ENCODE measurements at places on chromosomes 1 and 21.

GRCh38 chr1:98482611-98483010, 178.9 kb upstream of the SNX7 start:
- no peak for DNase-seq

DNA sequence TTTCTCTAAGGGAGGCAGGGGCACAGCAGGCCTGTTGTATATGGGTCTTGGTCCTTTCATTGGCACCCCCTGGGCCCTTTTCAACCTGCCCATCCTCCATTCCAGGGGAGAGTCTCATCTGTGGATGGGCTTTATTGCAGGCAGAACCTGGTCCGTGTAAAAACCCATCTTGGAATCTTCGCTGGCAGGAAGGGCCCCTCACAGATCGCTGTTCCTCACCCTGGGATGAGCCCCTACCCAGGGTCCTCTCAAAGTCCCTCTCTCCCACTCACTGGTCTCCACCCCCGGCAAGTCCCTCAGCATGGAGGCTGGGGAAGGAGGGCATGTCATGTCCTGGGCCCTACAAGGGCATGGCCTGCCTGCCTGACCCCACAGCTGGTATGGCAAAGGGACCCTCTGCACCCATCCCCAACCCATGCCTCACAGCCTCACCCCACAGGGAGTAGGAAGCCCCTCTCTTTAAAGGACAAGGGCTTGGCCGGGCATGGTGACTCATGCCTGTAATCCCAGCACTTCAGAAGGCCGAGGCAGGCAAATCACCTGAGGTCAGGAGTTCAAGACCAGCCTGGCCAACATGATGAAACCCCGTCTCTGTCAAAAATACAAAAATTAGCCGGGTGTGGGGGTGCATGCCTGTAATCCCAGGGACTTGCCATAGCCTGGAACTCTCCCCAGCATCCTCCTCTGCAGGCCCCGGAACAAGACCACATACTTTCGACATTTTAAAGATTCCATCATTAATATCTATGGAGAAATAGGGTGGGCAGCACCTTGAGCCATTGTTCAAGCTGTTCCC, 13.2 kb upstream of the CDA start:
- DNase-seq = no peak

DNA sequence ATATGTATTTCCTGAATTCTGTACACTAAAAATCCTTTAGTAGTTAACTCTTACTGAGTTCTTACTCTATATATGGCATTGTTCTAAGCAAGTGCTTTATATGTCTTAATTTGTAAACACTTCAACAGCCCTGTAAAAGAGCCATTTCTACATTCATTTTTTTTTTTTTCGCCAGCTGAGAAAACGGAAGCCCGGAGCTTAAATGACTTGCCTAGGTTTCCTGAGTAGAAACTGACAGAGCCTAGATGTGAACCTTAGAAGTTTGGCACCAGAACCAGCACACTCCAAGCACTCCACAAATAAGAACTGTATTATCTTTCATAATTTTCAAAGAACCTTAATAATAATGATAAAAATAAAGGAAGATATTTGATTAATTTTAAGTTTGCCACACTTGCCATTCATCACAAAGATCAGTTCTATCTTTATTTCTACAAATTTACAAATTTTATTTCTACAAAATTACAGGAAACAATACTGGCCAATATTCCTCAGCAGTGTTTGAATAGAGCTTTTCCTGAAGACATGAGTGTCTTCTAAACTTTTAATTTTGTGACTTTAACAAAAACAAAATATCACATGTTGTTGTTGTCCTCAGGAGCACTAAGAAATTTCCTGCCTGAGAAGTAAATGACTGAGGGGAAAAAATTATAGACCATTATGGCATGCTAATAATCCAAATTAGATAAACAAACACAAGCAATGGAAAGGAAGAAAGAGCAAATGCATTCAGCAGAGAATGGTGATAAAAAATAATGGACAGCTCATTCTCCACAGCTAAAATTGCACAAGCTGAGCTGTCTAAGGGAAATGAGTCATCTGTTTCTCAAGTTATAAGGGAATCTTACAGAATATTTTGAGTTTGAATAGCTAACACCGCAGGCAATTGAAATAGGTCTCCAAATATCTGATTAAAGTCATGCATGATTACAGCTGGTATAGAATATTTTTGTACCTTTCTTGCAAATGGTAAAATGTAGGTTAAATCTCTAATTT, 71.2 kb downstream of the DPYD start:
- peak; percentile 27 for DNase-seq

- DNase-seq = no peak
These were observed 77.8 kb downstream of the C4BPA start for GRCh38 chr1:207181847-207182246.

DNA sequence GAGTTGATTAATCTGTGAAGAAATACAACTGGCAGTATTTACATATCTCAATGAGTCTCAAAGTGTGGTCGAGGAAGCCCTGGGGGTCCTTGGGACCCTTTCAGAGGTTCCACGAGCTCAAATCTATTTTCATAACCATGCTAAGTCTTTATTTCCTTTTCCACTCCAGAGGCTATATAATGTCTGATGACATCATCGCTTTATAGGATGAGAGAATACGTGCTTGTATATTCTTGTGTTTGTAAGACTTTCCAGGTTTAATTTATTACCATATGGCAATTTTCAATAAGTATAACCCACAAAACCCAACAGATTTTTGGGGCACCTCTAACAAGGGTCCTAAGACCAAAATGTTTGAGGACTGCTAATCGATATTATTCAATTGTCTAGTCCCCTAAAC, 1.4 kb upstream of the SLC19A2 start:
- DNase-seq = no peak

DNA sequence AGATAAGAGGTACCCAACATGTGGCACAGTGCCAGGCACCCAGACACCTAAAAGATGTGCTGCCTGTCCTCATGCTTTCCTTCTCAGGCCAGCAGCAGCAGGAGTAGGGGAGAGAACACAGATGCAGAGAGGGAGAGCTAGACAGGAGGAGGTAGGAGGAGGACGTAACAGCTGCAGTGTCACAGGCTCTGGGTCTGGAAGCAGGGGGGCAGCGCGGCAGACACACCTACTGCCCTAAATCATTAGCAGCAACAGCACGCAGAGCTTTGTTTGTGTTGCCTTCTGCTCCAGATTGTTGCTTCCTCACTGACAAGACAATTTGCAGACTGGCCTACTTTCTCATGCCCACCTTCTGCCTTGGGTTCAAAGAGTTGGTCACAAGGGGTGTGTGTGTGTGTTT, 196.7 kb upstream of the DAB1 start:
- no peak for DNase-seq

DNA sequence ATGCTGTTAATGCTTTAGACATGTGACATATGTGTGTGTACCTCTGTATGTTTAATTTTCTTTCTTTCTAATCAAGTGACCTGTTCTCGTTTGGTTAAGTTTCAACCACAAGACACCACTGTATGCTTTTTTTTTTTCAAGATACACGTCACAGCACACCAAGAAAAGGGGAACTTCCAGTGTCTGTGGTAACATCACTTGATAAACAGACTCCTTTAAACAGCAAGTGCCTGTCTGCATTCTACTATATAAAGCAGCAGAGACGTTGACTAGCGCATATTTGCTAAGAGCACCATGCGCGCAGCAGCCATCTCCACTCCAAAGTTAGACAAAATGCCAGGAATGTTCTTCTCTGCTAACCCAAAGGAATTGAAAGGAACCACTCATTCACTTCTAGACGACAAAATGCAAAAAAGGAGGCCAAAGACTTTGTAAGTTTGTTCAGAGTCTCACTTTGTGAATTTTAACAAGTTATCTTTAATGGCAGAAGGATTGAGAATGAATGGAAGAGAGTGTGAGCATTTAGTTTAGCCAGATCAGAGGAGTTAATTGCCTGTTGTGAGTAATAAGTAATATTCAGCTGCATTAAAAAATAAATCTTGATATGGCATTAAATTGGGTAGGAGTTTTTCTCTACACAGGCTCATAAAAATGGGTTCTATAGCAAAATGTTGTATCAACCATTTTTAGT, at the start of gene RGS1:
TSS of gene RGS1 (plus strand) at position 275 of the 691 bp plus-strand sequence. CDS start at position 295, 20 bp downstream.
- peak; percentile 90 for DNase-seq

GRCh38 chr1:231554969-231555368, 26.5 kb downstream of the TSNAX start:
- DNase-seq = peak; percentile 58

GRCh38 chr1:20830378-20830777, 43.3 kb upstream of the HP1BP3 start:
- DNase-seq = no peak

DNA sequence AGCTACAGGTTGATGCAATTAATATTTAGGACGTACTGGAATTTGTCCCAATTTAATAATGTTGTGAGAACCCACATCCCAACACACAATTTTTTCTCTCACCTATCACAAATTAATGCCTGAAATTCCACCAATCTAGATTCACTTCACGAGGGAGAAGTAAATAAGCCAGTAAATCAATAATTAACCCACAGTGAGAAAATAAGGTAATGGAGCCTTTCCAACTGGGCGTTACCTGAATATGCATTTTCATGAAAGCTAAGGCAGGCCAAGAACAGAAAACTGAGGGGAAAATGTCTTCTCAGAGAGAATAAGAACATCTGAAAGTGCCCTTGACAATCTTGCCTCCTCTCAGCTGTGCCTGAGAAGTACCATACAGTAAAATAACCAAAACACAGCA, 240.8 kb upstream of the NR5A2 start:
- no peak for DNase-seq

- no peak for DNase-seq
These were observed 106.4 kb upstream of the PPP2R5A start for GRCh38 chr1:212178851-212179250.

DNA sequence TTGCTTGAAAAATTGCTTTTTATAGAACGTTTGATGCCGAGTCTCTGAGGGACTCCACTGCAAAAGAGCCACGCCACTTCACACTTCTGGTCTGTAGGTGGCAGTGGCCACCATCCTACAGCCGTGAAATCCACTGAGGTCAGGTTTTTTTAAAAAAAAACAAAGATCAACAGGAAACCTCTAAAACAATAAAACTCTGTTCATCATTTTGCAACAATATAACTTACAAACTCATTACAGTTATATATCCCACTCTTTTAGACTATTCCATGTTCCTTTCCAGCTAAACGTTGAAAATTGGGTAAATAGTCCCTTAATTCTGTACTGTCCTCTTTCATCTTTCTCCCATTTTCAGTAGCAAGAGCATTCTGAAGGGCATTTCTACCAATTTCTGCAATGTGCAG, 64.6 kb upstream of the FMN2 start:
- DNase-seq = peak; percentile 41

DNA sequence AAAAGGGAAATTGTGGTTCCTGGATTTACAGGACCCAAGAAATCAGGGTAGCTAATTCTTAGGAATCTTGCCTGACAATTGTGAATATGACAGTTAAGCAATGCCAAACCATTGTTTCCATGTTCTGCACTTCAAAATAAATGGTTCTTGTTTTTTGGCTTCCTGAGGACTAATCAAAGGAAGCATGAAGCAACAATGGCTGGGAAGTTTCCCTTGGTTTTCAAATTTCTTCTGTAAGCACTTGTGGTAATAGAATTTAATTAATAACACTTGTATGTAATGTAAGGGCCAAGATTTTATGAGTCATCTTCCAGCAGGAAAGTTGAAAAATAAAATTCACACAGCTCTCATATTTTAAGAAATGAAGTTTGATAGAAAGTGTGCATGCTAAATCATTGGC, 31.7 kb downstream of the JAM2 start:
- no peak for DNase-seq

- DNase-seq = no peak
These were observed 151.2 kb downstream of the PTBP2 start for GRCh38 chr1:96872757-96873156.

DNA sequence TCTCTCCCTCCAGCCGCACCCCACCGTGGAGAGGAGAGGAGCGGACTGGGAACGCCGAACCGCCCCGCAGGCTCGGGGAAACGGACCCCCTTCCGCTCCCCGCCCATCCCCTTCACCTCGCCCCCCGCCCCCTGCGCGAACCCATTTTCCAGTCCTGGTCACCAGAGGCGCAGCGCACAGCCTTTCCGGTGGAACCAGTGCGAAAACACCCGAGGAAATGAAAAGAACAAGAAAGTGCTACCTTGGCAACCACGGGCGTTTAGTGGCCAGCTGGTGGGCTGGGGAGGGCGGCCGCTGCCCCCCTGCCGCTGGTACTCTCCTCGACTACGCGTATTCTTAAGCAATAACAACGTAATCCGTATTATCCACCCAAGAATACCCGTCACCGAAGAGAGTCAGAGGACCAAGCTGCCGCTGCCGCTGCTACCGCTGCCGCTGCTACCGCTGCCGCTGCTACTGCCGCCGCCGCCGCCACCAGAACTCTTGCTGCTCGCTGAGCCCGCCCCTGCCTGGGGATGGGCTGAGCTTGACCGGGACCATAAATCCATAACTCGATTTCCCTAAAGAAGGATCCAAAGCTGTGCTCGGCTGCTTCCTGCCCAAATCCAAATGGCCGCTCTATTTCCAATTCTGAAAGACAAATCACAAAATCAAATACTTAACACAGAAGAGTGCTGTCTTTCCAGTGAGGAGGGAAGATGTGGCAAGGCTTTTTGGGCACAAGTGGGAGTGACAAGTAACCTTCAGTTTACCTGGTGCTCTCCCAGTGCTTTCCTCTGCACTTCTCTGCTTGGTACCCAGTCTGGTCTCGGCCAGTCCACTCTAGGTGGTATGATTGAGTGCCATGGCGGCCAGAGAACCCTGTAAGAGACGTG, 125.2 kb upstream of the DPYD start:
- peak; percentile 30 for DNase-seq

DNA sequence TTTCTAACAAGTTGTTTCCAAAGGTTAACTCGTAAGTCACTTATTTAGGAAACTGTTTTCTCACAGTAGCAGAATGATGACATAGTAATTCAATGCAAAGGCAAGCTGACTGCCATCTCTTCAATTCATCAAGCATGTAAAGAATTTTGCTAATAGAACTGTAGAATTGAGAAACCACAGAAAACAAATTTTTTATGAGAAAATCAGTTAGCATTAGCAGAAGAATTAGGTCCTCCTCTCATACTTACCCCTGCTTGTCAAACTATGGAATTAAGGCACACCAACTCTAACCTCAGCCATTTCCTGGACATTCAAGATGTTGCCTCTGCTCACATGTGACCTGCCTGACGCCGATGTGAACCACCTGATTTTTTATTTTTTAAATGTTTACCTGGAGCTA, 115.2 kb downstream of the LRRC40 start:
- no peak for DNase-seq

GRCh38 chr1:34140011-34140676, 24.9 kb downstream of the CSMD2 start:
- no peak for DNase-seq

DNA sequence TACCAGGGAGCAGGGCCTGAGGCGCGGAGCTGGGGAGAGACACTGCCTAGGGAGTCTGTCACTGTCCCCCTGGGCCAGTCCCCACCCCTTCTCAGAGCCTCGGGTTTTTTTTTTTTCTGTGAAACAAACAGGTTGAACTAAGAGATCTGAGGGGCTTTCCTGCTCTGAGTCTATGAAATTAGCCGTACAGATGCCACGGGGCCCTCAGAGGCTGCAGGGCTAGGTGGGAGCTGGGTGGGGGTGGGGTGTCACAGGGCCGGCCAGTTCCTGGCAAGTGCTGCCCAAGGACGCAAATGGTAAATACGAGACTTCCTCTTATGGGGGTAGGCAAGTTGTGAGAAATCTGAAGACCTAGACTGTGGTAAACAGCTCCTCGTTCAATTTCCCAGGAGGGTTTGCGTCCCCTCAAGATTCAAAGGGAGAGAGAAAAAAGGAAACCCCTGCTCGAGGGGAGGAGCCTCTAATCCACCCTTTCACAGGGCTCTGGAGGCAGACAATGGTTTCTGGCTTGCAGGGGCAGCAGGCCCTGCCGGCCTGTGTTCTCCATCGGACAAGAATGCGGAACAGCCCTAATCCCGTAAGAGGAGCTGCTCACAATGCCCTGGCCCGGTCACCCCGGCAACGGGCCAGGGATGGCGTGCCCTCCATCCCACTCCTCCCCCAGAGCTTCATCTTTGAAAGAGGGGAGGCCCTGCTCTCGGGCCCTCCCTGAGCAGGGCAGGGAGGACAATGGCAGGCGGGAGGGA, 7.8 kb downstream of the NUAK2 start:
- DNase-seq = no peak
